ENCODE measurements at places on chromosomes 4 and X. TPM values are rescaled to one million over a fixed set of nuclear protein-coding genes. Genes with fewer than 3 reads are reported as not detected.

GYPB gene
- total RNA-seq, result not detected

MID2 gene
- 8.7 TPM for total RNA-seq

KIT gene
- total RNA-seq, result not detected

CENPU gene
- 23.6 TPM for total RNA-seq

NUP62CL gene
- total RNA-seq, result 15.8 TPM

CYSLTR1 gene
- not detected for total RNA-seq

BGN gene
- total RNA-seq, result not detected

CTSO gene
- total RNA-seq, result 1.0 TPM

MFAP3L gene
- 5.3 TPM for total RNA-seq

CXCL8 gene
- 11.2 TPM for total RNA-seq

RNF113A gene
- 30.5 TPM for total RNA-seq

ACSL1 gene
- 22.5 TPM for total RNA-seq

ADH7 gene
- total RNA-seq, result not detected

ZNF518B gene
- 3.1 TPM for total RNA-seq

ZDHHC15 gene
- total RNA-seq, result not detected

ESX1 gene
- not detected for total RNA-seq

Data from A549 treated with GW870086 at 1 μM for 4 hours (cell line).